ENCODE measurements at places on chromosomes 5 and 9.

DNA sequence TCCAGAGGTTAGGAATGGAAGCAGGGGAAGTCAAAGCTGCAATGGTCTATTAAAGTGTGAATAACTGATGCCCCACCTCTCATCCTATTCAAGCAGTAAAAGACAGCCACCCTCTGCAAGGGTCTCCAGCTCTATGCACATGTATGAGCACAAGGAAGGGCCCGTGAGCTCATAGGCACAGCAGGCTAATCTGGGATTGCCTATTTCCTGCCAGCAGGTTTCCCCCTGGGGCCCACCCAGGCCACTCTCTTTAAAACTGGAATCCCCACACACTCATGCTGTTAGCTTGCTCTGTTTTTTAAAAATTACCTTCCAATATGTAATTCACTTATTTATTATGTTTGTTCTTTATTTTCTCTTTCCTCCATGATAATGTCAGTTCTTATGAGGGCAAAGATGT lies 48.7 kb upstream of the ZNF366 start:
- peak; percentile 10 for DNase-seq

- DNase-seq: no peak
Measured at GRCh38 chr9:92033991-92034390, 81.2 kb downstream of the SPTLC1 start.

DNA sequence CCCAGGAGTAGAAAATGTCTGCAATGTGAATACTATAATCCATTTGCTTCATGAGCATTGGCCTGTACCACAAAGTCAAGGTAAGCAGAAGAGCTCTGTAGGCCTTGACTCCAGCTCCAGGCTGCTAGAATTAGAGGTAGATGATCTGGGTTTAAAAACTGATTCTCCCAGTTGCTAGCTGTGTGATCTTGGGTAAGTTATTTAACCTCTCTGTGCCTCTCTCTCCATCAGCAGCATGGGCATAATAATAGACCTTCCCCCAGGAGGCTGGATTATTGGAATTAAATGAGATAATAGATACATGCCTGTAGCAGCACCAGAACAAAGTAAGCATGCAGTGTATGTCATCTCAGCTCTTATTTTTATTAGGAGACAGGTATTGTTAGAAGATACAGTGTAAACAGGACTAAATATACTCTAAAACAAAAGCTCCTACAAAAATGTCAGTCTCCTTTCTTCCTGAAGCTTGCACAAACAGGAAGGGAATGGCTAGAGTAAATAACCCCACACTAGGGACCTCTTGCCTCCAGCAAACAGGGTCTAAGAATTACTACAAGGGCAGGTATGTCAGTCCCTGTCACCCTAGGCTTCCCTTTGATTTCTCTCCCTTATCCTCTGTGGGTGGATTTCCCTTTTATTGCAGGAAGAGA lies 57.5 kb downstream of the PSAT1 start:
- DNase-seq: no peak

GRCh38 chr5:107809201-107810034 lies 138.7 kb upstream of the EFNA5 start:
- no peak for DNase-seq

- peak; percentile 51 for DNase-seq
Measured at GRCh38 chr5:154698763-154699162, 56.4 kb upstream of the LARP1 start.

GRCh38 chr9:68920921-68921320 lies 93.0 kb downstream of the PRKACG start:
- no peak for DNase-seq

GRCh38 chr5:38008198-38008597 lies 168.4 kb upstream of the GDNF start:
- no peak for DNase-seq

GRCh38 chr5:8865686-8866374 lies 680.0 kb downstream of the SEMA5A start:
- DNase-seq: no peak

DNA sequence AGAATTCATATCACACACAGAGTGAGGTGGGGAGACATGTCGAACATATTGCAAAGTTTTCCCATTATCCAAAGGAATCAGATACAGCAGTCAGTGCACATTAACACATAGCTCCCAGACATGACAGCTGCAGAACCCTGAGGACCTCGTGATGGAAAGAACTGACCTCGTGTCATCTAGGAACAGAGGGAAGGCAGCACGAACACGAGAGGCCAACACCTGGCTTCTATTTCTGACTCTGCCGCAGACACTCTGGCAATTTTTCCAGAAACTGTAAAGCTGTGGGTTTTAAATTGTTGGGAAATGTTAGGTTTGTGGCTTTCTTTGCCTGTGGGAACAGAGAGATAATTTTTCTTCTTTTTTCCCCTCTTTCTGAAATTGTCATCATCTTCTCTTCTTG lies 315.0 kb upstream of the PIK3R1 start:
- DNase-seq: peak; percentile 45

GRCh38 chr9:134379831-134380365 lies 53.6 kb downstream of the RXRA start:
- peak; percentile 20 for DNase-seq

DNA sequence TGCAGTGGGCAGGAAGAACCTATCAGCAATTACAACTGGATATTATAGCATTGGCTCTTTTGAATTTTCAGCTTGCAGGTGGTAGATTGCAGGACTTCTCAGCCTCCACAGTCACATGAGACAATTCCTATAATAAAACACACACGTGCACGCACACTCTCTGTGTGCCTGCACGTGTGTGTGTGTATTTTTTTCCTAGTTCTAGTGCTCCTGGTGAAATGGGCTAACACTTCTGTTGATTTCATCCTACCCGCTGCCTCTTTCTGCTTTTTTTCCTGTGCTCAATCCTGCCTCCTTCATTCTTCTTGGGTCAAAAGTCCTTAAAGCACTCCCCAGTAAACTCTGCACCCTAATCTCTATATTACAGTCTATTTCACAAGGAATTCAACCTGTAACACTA lies 320.1 kb downstream of the OSTF1 start:
- no peak for DNase-seq

DNA sequence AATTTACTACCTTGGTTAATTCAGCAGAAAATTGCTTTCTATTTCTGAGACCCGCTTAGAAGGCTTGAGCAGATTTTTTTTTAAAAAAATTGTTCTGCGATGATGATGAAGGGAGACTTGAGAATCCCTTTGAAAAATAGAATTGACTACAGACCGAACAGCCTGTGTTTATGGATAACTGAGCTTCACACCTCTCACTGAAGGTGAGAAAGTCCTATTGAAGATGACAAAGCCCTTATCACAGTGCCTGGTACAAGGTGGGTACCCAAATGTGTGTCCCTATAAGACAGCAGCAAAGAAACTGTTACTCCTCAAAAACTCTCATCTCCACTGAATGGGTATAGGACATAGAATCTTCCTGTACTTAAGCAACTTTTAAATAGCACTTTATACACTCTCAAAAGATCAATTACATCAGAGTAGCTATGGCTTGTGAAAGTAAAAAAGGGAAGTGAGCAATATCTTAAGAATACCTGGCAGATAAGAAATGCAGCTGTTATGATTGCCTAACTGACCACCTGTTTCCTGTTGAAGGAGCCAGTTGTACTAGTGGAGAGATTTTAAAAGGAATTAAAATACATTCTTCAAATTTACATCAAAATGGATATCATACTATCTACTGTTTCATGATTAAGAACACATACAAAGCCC lies 419.7 kb downstream of the CHSY3 start:
- peak; percentile 34 for DNase-seq

DNA sequence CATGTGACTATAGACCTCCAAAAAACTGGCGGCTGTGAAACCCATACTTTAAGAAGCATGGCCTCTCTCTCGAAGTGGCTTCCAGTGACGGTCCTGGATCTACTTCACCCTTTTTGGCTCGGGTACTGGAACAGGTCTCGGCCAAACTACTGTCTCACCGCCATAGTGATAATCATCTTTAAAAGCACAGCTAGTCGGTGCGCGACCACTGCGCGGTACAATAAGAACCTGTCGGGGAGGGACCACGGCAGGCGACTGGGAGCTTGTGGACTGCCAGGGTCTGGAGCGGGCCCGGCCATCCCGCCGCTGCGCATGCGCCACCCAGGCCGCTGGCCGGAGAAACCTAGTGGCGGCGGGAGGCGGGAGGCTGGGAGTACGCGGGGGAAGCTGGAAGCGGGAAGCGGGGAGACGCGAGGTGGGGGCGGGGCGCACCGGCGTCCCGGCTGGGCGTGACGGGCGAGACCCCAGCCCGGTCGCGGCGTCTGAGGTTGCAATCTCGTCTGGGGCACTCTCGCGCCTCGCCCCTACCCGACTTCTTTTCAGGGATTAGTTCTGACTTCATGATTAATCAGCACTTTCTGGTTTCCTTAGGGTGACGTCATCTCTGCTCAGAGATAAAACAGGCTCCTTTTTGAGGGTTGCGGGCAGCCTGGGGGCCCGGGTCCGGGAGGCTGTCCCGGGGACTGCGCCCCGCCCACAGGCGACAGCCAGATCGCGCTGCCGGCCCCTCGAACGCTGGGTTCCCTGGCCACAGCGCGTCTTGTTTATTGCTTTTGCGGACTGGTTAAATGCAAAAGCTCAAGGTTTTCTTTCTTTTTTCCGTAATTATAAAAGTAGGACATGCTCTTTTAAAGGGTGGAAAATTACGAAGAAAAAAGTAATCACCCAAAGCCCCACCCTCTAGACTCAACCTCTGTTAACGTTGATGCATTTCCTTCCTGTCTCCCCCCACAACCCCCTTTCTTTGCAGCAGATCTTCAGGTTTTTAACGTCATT lies 266.8 kb downstream of the CWC27 start:
- DNase-seq: peak; percentile 96

DNA sequence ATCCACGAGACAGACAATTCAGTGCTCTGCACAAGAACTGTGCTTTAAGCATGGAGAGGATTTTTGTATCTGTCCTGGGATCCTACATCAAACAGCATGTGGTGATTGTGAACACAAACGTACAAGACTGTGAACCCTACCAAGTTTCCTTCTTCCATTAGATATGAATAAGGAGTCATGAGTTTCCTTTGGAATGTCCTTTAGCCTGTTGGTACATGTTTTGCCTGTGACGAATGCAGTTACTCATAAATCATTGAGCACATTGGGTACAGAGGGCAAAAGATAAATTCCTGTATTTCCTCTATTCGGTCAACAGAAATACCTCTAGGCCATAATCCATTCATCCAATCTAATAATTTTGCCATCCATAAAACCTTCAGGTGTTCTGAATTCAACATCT lies 61.5 kb downstream of the FXN start:
- peak; percentile 79 for DNase-seq

DNA sequence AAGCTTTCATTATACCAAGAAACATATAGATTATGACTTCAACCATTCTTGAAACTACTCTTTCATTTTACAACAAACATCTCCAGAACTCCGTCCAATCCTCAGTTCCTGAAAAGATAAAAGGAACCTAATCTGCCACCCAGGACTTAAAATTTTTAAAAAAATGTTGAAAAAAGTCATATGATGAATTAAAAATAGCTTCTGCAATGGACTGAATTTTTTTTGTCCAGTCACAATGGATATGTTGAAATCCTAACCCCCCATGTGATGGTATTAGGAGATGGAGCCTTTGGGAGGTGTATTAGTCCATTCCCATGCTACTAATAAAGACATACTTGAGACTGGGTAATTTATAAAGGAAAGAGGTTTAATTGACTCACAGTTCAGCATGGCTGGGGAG lies 2.7 kb upstream of the ALDH1A1 start:
- no peak for DNase-seq

DNA sequence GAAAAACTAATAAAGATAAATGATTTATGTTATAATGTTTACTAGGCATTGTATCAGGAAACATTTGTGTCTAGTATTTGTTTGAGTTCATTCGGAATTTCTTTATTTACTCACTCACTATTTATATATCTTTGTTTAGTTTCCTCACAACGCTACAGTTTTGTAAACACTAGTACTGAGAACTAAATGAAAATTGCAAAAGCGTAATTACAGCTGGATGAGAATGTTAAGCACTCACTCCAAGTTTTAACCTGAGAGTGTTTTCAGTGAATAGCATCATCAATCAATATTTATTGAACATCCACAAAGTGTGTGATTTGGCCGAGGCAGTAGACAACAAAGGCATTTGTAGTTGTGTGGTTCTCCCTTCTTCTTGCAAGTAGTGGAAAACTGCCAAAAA lies 969.6 kb upstream of the DMAC1 start:
- no peak for DNase-seq

DNA sequence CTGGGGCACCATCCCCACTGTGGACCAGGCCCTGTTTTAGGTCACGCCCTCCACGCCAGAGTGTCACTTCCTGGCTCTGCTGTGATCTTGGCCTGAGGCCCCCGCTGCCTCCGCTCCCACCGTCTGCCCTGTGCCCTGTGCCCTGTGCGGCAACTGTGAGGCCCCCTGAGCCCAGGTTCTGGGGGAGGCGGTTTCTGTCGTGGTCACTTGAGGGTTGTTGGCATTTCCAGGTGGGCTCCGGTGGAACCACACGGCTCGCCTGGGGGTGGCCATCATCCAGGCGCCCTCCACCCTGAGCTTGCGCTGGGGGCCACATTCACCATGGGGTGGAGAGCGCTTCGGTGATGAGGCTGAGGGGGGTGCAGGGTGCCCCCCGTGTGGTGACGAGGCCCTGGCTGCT lies 6.6 kb downstream of the DPP7 start:
- no peak for DNase-seq

DNA sequence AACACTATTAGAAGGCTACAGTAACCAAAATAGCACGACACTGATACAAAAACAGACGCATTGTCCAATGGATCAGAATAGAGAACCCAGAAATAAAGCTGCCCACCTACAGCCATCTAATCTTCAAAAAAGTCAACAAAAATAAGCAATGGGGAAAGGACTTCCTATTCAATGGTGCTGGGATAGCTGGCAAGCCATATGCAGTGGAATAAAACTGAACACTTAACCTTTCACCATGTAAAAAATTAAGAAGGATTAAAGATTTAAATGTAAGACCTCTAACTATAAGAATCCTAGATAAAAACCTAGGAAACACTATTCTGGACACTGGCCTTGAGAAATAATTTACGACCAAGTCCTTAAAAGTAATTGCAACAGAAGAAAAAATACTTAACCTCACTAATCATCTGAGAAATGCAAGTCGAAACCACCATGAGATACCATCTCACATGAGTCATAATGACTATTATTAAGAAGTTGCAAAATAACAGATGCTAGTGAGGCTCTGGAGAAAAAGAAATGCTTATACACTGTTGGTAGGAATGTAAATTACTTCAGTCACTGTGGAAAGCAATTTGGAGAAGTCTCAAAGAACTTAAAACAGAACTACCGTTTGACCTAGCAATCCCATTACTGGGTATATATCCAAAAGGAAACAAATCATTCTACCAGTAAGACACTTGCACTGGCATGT lies 203.3 kb upstream of the CDH9 start:
- peak; percentile 98 for DNase-seq

DNA sequence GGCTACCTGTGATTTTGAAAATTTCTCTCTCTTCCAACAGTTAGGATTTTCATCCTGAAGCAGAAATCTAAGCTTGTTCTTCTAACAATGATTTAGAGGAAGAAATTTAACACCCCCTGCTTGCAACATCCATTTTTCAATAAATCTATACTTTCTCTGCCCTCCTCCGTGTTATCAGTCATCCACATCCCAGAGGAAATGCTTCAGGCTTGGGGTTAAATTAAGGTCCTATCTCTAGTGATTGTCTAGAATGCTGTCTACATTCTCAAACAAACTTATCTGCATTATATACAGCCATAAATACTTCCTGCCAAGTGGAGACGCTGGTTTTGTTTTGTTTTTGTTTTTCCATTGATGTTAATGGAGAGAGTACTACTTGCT lies 371.0 kb downstream of the CSNK1G3 start:
- DNase-seq: no peak
